Effector CD4-positive, alpha-beta T cell (primary cell): ENCODE measurements at places on chromosomes 1 and 21.
A peak's percentile ranks its signal among the peaks of the same experiment; 100 is the strongest.

DNA sequence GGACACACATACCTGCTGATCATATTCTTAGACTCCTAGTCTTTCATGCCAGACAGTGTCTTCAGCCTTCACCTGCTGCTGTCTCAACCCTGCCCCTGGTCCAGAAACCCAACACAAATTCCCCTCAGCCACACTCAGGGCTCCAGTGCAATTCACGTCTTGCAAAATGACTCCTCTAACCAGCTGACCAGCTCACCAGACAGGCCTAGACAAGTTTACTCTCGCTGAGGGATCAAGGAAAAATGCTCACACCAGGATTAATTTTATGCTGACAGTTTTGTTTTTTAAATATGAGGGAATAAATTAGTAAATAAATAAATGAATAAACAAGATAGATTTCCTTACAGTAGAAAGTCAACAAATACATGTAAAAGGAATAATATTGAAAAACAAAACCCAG is 28.5 kb downstream of the CCDC185 start:
- DNase-seq: no peak

DNA sequence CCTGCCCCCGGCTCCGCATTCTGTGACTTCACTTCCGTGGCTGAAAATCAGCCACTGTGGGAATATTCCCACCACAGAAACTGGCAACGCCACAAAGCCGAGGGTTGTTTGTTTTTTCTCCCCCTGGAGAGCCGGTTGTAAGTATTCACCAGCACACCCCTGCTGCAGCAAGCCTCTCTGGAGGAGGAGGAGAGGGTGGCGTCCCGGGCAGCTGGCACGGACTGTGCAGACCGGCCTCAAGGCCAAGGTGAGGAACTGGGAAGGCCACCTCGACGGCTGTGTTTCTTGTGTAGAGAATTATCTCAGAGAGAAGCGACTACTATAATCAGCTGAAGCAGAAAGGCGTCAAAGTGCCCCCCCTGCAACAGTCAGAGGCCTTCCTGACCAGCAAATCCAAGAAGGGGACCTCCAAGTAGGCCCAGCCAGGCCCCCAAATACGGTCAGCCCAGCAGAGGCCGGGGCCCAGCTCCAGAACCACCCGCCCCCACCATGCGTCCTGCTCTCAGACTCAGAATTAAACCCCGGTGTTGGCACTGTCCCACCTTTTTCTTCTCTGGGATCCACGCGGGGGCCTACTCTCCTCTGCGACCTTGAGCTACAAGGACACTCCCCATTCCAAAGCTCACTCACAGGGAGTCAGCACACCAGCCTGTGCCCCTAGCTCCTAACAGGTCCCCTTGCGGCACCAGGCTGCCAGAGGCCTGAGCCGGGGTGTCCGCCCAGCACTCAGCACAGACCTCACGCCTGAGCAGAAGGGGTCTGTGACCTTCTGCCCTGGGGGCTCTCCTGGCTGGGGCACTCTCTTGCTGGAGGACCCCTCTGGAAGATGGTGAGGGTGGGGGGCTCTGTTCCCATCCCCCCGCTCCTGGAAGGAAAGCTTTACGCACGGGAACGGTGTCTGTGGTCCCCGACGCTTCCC is 1.2 kb upstream of the SMIM1 start:
- DNase-seq: no peak

DNA sequence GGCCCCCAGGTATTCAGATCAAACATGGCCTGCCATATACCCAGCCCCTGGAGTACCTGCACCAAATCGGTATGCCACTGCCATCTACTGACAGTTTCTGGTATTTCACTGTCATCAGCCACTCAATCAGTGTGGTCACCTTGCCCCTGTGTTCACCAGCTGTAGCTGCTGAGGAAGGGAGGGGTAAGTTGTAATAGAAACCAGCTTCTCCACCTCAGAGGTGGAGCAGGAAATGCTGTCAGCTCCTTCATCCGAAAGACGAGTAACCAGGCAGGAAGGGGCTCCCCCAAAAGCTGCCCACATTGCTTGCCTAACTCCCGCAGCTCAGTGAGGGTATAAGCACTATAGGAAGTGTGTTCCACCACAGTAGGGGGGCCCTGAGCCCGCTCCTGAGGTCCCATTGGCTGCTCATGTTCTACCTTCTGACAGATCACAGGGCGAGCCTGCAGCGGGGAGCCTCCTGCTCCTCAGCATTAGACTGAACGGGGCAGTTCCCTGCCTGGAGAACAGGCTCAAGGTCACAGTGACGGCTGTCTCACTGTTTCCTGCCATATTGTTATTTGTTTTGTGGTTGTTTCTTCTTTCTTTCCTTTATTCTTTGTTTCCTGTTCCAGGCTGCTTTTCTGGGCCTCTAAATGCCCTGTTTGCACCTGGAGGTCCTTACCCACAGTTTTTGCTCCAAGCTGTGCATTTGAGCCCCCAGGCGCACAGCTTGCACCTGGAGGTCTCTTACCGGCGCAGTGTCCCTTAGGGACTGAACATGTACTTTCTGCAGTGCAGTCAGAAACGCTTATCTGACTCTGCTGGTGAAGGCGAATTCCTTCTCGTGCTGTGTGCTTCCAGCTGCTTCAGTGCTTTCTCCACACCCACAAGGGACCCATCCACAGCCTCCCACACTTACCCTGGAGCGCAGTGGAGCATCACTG is 1638.3 kb downstream of the MRPL39 start:
- DNase-seq: peak; percentile 51

GRCh38 chr1:66271216-66271903 is 262.6 kb upstream of the SGIP1 start:
- DNase-seq: no peak

DNA sequence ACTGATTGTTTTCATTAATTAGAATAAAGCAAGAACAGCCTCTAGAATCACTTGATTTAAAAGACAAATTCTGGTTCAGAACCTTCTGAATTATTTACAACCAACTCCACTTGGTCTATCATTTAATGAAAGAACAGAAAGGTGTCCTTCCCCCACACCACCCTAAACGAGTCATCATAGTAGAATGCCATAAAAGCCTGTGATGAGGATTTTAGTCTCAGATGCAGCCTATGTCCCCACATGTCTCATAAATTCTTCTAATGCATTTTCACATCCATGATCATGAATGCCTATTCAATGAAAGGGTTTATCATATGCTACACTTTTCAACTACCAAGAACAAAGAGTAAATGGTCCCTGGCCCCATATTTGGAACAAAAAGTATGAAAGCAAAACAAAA is 508.1 kb downstream of the DPYD start:
- DNase-seq: no peak

DNA sequence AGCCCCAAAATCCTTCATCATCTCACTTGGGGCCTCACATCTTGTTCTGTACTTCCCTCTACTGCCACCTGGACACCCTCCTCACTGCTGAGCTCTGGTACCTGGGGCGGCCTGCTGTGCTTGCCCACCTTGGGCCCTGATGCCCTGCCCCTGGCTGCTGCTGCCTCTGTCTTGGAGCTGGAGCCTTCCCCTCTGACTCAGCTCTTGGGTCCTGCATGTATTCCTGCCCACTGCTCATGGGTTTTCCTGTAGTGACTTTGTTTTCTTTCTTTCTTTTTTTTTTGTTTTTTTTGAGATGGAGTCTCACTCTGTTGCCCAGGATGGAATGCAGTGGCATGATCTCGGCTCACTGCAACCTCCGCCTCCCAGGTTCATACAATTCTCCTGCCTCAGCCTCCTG is 37.5 kb downstream of the TRAPPC10 start:
- DNase-seq: no peak

DNA sequence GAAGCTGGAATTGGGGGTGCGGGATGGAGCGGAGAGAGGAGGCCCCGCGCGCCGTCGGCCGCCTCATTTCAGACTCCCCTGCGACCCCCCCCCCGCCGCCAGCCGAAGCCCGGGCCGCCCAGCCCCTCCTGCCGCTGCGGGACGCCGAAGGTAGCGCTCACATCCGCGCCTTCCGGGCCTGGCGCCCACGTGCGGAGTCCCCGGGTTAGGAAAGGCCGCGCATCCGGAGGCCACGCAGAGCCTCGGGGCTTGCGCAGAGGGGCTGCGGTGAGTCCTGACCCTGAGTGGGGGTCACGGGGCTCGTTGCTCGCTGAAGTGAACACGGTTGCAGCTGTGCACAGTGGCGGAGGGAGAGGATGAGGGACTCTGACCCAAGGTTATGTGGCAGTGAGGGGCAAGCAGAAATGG is 552 bp upstream of the ZNF496 start:
- peak; percentile 21 for DNase-seq

DNA sequence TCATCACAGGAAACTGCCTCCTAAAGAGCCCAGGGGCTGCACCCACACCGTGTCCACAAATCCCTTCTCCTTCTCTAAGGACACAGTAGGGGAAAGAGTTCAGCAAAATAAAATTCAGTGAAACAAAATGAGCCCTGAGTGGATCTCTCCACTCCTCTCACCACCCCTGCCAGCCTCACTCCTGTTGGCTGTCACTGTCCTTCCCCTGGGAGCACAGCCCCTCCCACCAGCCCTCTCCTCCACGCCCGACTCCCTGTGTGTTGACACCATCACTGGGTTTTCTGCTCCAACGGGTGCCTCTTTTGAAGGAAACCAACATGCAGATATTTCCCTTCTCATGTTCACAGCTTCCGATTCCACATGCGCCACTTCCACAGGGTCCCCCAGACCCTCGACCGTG is 356.2 kb downstream of the AJAP1 start:
- no peak for DNase-seq

DNA sequence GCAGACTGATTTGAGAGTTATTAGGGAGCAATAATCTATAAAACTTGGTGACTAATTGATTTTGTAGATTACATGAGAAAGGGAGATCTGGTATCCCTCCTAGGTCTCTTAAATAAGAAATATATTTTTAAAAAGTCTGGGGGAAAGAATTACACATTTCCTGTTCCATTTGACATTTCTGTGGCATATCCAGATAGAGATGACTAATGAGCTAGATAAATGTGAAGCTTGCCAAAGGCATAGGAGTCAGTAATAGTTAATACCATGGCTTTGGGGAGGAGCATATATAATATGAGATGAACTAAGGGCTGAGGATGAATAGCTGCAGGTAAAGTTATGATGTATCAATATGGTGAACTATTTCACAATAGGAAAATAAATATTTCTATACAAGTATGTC is 663.7 kb downstream of the PTPRC start:
- no peak for DNase-seq

DNA sequence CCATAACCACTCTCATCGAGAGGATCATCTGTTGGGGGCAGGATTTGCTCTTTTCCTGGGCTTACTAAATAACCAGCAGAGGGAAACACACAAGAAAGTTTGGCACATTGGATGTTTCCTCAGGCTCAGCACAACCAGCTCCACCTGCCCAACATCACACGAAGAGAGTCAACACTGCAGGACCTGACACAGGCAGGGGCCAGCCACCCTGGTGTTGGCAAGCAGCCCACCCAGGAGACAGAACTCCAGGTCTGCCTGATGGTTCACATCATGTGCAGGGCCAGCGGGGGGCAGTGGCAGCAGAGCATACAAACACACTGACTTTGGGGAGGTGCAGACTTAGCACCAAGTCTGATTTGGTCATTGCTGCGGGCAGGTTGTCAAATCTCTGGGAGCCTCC is 182.3 kb upstream of the GALNT2 start:
- DNase-seq: no peak

GRCh38 chr1:152735648-152736047 is 22.2 kb upstream of the KPRP start:
- no peak for DNase-seq

DNA sequence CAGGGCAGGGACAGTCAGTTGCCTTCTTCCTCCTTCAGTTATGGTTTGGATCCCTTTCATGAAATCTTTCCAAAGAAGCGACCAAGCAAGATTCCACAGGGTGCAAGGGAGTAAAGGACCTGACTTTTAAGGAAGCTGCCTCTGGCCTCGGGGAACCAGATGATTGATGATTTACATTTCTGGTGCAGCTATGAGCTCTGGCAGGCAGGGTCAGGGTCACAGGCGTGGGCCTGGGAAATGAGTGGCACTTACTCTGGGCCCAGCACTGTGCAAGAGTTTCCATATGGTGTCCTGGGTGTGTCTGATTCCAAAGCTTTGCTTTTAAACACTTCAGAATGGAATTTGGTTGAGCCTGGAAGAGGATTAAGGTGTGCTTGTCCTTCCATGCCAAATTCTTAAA is 7.2 kb upstream of the CRABP2 start:
- DNase-seq: no peak

DNA sequence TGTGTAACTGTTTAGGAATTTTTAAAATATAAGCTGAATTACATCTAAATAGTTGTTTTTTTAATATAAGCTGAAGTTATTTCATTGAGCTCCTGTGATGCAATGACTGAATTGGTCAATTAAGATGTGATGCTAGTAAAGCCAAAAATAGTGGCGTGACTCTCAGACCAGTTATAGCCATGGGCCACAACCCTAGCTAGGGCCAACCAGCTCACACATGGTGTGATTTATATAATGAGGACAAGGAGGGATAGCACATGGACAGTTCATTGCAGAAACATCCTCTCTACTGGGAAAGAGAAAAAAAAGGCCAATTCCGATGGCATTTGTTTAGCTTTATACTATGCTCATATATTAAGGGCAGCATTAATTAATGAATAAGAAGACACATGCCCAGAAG is 119.3 kb upstream of the PROX1 start:
- DNase-seq: no peak

- no peak for DNase-seq
Measured at GRCh38 chr1:202159534-202160371, 649 bp downstream of the PTPN7 start.

- peak; percentile 39 for DNase-seq
Measured at GRCh38 chr1:111615870-111616715, 3.5 kb upstream of the RAP1A start.

DNA sequence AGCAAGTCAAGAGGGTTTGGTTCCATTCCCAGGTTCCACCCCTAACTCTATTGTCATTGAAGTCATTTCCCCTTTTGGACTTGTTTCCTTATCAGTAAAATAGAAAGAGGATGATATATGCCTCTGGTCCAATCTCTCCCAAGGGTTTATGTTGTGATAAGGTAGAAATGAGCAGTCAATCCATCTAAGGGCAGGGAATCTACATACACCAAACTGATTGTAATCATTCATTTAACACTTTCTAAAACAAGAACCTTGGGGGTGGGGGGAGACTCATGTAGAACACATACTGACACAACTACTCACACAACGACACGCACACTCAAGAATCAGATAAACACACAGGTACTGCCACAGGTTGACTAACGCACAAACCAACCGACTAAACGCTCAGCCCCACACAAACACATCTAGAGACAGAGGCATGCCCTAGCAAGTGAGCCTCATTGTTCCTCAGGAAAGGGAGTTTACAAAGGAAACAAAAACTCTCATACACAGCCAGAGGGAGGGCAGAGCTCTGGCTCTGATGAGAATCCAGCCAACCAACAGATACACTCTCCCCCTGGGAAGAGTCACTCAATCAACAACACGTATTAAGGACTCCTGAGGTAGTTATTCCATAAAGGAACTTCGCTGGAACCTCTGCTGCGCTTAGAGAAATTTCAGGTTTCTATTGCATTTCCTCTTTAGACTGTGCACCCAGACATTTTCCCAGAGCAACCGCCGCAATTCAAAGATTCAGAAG is 1.0 kb downstream of the F11R start:
- no peak for DNase-seq

GRCh38 chr1:89866568-89866967 is 45.7 kb downstream of the LRRC8D start:
- no peak for DNase-seq

- DNase-seq: peak; percentile 78
Measured at GRCh38 chr21:45820171-45821091, 161.1 kb upstream of the COL6A1 start.
